Mesenteric fat pad (tissue), 1 donor: ENCODE measurements at places on chromosomes 5 and 9. TPM values are rescaled to one million over a fixed set of nuclear protein-coding genes. Genes with fewer than 3 reads are reported as not detected.

BASP1 gene
- total RNA-seq: 46.9 TPM

GKAP1 gene
- 8.1 TPM for total RNA-seq

DCAF10 gene
- 32.3 TPM for total RNA-seq

GRCh38 chr9:92378865-92379560 is 25.4 kb downstream of the OGN start:
- DNase-seq: no peak

DNA sequence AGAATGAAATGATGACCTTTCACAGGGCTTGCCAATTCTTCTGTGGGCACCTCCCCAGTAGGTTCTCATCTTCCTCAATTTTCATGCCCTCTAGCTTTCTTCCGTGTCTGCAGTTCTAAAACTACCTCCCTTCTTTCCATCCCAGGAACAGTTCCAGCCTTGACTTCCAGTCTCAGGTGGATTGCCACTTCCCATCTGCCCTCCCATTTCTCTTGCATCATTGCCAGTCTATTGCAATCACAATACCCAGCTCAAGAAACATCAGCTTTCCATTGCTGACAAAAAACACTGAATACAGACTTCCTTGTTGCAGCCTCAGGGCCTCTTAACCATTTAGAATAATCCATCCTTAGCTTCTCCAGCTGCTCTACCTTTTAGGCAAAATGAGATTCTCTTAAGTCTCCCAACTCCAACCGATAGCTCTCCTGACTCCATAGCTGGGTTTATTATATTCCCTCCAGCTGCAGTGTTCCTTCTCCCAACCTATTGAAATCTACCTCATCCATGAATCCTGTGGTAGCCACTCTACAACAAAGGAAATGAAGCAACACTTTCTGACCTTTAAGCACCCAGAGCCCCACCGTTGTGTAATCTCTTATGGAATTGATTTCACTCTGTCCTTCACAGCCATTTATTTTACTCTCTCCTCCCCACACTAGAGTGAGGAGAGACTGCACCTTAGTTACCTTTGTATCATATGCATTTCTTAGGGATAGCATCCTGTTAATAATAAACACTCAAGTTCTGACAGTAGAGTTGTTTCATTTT is 75.6 kb upstream of the PCA3 start:
- no peak for DNase-seq

DNA sequence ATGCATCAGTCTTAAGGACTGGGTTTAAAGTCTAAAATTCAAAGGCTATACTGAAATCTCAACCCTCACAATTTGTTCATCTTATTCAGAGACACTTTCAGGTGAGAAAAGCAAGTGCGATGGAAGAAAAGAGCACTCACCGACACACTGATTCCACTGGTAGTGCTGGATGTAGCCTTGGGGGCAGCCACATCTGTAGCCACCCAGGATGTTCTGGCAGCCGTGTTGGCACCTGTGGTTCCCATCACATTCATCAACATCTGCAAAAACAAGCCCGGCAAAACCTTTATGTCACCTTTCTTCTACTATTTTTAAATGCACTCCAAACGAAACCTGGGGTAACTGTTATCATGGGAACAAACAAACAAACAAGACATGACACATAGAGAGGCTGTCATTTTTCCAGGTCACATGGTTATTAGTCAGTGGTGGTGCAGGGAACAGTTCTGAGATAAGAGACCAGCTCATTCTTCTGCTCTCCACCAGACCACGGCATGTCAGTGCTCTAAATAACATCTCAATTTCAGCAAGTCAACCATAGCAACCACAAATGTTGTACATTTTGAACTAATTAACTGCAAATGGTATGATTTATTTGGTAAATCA is 188.4 kb downstream of the SLC12A2 start:
- no peak for DNase-seq

DNA sequence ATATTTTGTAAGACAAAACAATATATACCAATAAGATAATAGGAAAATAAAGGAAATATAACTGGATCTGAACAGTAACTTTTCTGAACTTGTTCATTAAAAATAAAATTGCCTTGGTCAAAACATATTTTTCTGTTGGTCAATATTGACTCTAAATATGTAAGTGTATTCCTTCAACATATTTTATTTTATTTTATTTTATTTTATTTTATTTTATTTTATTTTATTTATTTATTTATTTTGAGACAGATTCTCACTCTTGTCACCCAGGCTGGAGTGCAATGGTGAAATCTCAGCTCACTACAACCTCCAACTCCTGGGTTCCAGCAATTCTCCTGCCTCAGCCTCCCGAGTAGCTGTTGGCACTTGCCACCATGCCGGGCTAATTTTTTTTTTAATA is 571.0 kb downstream of the NR2F1-AS1 start:
- DNase-seq: no peak

- no peak for DNase-seq
Measured at GRCh38 chr9:36598273-36598672, 25.6 kb downstream of the MELK start.

GRCh38 chr5:44862808-44863207 is 54.1 kb downstream of the MRPS30 start:
- DNase-seq: no peak
